ENCODE measurements at places on chromosomes 2 and 18. TPM values are rescaled to one million over a fixed set of nuclear protein-coding genes. Genes with fewer than 3 reads are reported as not detected.
A peak's percentile ranks its signal among the peaks of the same experiment; 100 is the strongest.

GRCh38 chr2:95539290-95539689 lies 52.5 kb upstream of the TRIM43 start:
- H3K4me3 ChIP-seq = no peak overlapping the region
- H3K27me3 ChIP-seq = no peaks in the 10 kb centered on the region
- no peaks in the 10 kb centered on the region for H3K4me1 ChIP-seq
- H3K36me3 ChIP-seq = no peaks in the 10 kb centered on the region

DNA sequence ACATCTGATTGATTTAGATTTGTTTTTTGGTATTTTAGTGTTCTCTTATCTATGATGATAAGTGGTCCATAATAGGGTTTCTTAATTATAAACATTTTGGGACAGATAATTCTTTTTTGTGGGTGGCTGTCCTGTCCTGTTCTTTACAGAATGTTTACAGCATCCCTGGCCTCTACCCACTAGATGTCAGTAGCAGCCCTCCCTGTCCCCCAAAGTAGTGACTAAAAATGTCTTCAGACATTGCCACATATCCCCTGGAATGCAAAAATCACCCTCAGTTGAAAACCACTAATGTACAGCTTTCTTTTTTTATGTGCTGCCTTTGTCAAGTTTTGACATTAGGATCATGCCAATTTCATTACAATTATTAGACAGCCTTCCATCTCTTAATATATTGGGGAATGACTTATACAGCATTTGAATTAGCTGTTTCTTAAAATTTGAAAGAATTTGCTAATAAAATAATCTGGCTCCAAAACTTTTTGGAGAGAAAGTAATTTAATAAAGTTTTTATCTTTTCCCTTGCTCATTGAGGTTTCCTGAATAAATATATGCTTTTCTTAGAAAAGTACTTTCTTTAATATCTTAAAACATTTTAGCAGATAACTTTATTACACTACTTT lies 19.5 kb downstream of the WIPF1 start:
- H3K27ac ChIP-seq = no peak overlapping the region
- no peaks in the 10 kb centered on the region for H3K27me3 ChIP-seq
- H3K36me3 ChIP-seq = no peaks in the 10 kb centered on the region
- H3K4me3 ChIP-seq = no peak overlapping the region
- no peak for DNase-seq

DNA sequence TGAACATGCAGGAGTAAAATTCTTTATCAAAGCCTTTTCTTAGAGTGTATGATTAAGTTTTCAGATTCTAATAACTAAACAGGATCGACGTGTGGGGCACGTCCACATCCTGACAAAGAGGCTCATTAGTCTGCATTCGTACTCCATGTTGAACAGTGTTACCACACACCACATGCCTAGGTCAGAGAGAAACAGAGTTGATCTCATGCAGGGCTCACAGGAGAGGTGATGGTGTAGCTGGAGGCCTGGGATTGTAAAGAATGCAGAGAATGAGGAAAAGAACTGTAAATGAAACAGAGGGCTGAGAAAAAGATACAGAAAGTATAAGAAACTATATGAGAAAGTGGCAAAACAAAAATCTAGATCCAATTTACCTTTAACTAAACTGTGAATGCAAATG lies 632.5 kb downstream of the BCL11A start:
- H3K27ac ChIP-seq = no peak overlapping the region
- H3K36me3 ChIP-seq = no peaks in the 10 kb centered on the region
- H3K4me1 ChIP-seq = no peaks in the 10 kb centered on the region
- no peaks in the 10 kb centered on the region for H3K27me3 ChIP-seq
- no peak for DNase-seq

DNA sequence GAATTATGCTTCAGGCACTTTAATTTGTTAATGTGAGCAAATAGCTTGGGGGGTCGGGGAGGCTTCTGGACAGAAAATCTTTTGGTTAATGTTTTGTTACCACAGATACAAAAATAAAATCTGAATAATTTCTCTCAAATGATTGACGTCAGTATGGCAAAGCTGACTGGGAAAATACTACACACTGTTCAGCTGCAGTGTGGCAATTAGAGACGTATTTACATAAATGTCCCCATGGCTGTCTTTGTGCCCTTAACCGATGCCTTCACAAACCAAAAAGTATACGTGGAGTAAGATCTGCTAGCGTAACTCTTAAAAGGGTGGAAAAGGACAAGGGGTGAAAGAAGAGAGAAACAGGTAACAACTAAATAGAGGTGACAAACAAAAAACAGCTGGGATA lies 83.4 kb downstream of the ACTR2 start:
- H3K27ac ChIP-seq = peak overlapping the region; percentile 71
- H3K4me1 ChIP-seq = peaks cover 5% of the 10 kb centered on the region
- no peak for DNase-seq
- H3K27me3 ChIP-seq = no peaks in the 10 kb centered on the region
- H3K4me3 ChIP-seq = no peak overlapping the region

- no peak for DNase-seq
- no peak overlapping the region for H3K27ac ChIP-seq
- no peaks in the 10 kb centered on the region for H3K36me3 ChIP-seq
- H3K4me1 ChIP-seq = no peaks in the 10 kb centered on the region
- H3K4me3 ChIP-seq = no peak overlapping the region
These were observed 402.8 kb downstream of the RAD51AP2 start for GRCh38 chr2:17115466-17115865.

- no peaks in the 10 kb centered on the region for H3K27me3 ChIP-seq
- H3K4me1 ChIP-seq = no peaks in the 10 kb centered on the region
- no peak overlapping the region for H3K27ac ChIP-seq
- DNase-seq = no peak
These were observed 636.9 kb downstream of the PLCL1 start for GRCh38 chr2:198441246-198441645.

GRCh38 chr2:212288308-212288707 lies 250.3 kb downstream of the ERBB4 start:
- no peak overlapping the region for H3K27ac ChIP-seq
- H3K4me3 ChIP-seq = no peak overlapping the region
- DNase-seq = no peak
- H3K36me3 ChIP-seq = no peaks in the 10 kb centered on the region

DNA sequence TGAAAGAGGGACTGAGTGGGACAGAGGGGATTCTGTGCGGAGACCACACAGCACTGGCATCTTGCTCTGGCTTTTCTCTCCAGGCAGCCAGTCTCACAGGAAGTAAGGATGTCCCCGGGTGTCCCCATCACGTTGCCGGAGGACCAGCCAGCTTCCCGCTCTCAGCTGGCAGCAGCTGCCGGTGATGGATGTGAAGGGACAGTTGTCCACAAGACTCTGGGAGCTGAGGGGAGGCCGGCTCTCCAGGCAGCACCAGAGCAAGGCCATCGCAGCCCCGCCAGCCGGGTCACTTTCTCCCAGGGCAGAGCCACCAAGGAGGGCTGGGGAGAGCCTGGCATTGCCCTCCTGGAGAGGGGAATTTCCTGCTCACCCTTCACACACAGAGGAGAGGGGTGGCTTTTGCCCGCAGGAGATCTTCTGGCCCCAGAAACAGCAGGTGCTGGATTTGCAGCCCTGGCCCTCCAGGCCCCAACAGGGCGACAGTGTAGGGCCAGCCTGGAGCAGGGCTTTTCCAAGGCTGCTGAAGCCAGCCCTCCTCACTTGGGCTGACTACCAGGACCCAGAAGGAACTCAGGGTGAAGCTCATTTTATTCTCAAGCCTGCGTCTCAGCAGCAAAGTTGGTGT lies 24.0 kb upstream of the B3GNT7 start:
- H3K4me1 ChIP-seq = no peaks in the 10 kb centered on the region
- H3K4me3 ChIP-seq = no peak overlapping the region
- no peaks in the 10 kb centered on the region for H3K36me3 ChIP-seq

DNA sequence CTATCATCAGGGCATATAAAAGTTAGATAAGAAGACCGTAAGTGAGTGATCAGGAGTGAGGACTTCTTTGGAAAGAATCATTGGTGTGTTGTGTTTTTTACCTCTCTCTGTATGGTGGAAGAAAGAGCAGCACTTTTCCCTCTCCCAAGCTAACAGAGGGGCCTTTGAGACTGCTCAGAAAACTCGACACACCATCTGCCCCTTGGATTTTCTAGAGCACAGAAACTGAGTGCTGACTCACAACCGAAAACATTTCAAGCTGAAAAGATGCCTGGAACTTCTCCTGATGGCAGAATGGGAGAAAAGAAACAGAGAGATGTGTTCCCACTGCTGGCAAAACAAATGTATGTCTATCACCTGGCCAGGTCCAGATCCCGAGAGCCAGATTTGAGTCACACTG lies 156.6 kb downstream of the DNAH7 start:
- H3K27ac ChIP-seq = no peak overlapping the region
- no peak for DNase-seq
- no peak overlapping the region for H3K4me3 ChIP-seq
- no peaks in the 10 kb centered on the region for H3K4me1 ChIP-seq
- no peaks in the 10 kb centered on the region for H3K36me3 ChIP-seq
- no peaks in the 10 kb centered on the region for H3K27me3 ChIP-seq

GRCh38 chr2:46861916-46862315 lies 53.7 kb downstream of the MCFD2 start:
- no peaks in the 10 kb centered on the region for H3K36me3 ChIP-seq
- H3K27me3 ChIP-seq = peaks cover 2% of the 10 kb centered on the region
- no peak overlapping the region for H3K4me3 ChIP-seq

DNA sequence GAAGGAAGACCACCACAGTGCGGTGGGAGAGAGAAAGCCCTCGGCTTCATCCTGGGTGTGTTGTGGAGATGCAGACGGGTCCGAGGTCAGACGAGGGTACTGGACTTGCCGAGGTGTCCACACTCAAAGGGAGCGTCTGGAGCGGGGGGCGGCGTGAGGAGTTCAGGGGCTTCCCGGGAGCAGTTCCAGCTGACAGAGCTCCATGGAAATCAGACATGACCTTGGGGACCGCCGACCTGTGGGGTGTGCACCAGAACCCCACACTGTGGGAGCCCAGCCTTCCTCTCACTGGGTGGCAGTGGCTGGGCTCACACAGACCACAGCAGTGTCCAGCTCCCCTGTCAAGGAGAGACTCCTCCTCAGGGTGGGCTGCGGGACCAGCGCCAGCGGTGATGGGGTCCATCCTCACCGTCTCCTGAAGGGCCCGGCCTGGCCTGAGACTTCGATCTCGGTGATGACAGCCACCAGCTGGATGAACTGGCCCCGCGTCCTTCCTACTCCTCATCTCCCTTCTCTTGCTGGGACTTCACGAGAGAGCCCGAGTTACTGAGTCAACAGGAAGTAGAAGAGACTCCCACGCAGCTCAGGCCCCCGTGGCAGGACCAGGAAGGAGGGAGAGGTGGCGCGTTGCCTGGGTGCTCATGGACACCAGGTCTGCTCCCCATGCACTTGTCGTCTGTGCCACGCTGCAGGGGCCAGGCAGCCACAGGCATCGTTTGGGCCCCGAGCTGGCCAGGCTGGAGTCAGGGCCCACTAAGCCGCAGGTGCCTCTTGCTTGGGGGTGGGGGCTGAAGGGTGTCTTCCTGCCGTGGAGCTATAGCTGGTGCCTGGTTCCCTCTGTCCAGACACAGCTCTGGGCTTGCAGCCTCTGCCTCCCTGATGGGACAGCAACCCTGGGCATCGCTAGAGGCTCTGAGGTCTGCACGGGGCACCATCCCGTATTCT lies 101.9 kb upstream of the CTDP1 start:
- no peaks in the 10 kb centered on the region for H3K27me3 ChIP-seq
- peak overlapping the region; percentile 86 for H3K27ac ChIP-seq
- H3K4me1 ChIP-seq = peaks cover 9% of the 10 kb centered on the region
- H3K36me3 ChIP-seq = no peaks in the 10 kb centered on the region
- H3K4me3 ChIP-seq = no peak overlapping the region

DNA sequence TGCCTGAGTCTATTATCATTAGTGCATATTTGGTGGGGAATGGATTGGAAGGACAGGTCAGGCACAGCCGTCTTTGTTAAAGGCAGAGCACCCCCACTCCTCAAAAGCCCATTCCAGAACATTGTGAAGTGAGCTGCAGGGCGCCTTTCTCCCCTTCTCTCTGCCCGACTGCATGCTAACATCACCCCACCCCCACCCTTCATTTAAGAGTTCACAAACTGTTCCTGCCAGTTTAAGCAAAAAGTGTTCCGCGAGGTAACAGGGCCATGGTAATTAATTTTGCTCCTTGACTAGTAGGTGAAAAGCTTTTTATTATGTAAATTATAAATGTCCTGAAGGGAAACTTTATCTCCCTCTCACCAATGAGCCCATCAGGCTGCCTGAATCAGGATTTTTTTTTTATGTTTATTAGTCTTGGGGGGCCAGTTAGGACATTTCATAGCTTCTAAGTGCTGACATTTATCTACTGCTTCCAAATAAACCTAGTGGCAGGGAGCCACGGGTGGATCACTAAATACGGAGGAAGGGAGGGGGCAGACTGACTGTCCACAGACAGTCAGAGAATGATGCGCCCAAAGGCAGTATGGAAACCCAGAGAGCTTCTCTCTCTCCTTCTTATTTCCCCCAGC lies 99.4 kb downstream of the FTCDNL1 start:
- H3K27me3 ChIP-seq = no peaks in the 10 kb centered on the region
- H3K4me3 ChIP-seq = no peak overlapping the region
- no peaks in the 10 kb centered on the region for H3K4me1 ChIP-seq
- DNase-seq = no peak
- H3K27ac ChIP-seq = no peak overlapping the region

GRCh38 chr2:234816491-234816890 lies 135.3 kb upstream of the SH3BP4 start:
- H3K27ac ChIP-seq = no peak overlapping the region
- H3K4me1 ChIP-seq = no peaks in the 10 kb centered on the region
- H3K36me3 ChIP-seq = no peaks in the 10 kb centered on the region
- DNase-seq = no peak

GRCh38 chr2:46086578-46087070 lies 210.6 kb upstream of the EPAS1 start:
- H3K27ac ChIP-seq = peak overlapping the region; percentile 33
- no peaks in the 10 kb centered on the region for H3K4me1 ChIP-seq
- H3K27me3 ChIP-seq = no peaks in the 10 kb centered on the region
- H3K4me3 ChIP-seq = no peak overlapping the region
- no peak for DNase-seq

DNA sequence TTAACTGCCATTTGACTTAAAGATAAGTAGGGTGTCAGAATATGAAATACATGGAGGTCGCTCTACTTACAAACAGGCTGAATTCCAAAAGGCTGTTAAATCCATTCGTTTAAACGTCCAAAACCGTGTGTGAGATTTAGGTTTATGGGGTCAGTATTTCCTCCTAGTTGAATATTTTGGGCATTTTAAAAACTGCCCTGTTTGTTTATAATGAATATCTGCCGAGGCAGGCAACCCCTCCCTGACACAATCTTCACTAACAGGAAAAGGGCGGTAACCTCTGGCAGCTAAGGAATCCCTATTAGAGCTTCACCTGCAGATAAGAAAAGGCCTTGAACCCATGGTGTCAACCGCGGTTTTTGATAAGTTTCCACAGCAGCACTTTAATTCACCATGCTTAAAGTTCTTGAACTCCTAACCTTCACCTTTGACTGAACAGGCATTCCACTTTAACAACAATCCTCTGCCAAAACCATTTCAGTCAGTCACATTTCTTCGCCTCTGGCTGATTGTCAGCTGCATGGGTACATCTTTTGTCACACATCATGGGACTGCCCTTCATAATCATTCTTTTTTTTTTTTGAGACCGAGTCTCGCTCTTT lies 17.8 kb downstream of the TRAK2 start:
- no peaks in the 10 kb centered on the region for H3K36me3 ChIP-seq
- H3K27ac ChIP-seq = no peak overlapping the region
- no peaks in the 10 kb centered on the region for H3K4me1 ChIP-seq

GRCh38 chr2:48852938-48853337 lies 97.4 kb upstream of the LHCGR start:
- no peaks in the 10 kb centered on the region for H3K36me3 ChIP-seq
- no peak overlapping the region for H3K27ac ChIP-seq
- no peak overlapping the region for H3K4me3 ChIP-seq
- no peaks in the 10 kb centered on the region for H3K4me1 ChIP-seq
- no peaks in the 10 kb centered on the region for H3K27me3 ChIP-seq
- no peak for DNase-seq

The LRATD1 gene
- 10.0 TPM for total RNA-seq

The SP140L gene
- total RNA-seq = 56.1 TPM

The DRC1 gene
- not detected for total RNA-seq

The SLC30A3 gene
- total RNA-seq = not detected

The DYSF gene
- 3.0 TPM for total RNA-seq

The ARHGEF33 gene
- total RNA-seq = 2.2 TPM

The RTTN gene
- total RNA-seq = 14.7 TPM

Measured in breast epithelium (tissue), 4 donors.